ENCODE measurements at places on chromosomes 6 and 20.

- no peak for DNase-seq
Measured at GRCh38 chr6:110653381-110653780, 161.9 kb downstream of the CDK19 start.

DNA sequence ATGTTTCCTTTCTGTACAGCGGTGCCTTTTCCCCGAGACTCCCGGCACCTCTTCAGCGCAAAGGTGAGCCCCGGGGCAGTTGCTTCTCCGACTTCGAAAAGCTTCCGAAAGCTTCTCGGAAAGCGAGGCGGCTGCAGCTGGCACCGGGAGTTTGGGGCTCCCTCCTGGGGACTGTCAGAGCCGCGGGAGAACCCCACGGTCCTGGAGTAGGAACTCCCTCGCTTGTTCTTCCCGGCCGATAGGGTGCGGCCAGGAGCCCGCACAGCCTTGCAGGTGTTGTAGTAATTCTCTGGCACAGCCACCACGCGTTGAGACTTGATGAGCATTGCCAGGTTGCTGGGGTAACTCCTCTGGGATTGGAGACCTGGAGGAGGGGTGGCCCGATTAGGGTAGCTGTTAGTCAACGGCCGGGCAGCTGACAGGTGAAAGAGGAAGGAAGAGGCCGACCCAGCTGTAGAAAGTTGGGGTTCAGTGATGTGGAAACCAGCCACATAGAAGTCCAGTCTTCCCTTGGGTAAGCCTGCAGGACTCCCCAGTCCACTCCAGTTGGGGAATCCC, 721 bp downstream of the KDM1B start:
- peak; percentile 74 for DNase-seq

DNA sequence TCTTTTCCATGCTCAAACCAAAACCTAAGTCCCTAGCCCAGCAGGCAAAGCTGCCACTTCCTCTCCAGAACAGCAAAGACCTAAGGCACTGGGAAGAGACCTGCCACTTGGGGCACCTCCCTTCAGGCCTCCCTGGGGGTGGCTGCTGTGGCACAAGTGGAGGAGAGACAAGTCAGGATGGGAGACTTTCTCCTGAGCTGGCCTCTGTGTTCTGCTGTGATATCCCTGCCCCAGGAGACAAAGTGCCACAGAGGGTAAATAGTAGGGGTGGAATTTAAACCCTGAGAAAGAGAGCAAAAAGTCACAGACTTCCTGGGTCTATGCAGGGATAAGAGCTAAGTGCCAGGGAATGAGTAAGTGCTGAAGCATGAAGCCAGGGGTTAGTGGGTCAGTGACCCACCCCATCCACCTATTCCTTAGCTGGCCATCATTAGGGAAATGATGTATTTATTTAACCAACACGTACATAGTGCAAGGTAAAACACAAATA, 84.2 kb downstream of the MRPL14 start:
- no peak for DNase-seq

DNA sequence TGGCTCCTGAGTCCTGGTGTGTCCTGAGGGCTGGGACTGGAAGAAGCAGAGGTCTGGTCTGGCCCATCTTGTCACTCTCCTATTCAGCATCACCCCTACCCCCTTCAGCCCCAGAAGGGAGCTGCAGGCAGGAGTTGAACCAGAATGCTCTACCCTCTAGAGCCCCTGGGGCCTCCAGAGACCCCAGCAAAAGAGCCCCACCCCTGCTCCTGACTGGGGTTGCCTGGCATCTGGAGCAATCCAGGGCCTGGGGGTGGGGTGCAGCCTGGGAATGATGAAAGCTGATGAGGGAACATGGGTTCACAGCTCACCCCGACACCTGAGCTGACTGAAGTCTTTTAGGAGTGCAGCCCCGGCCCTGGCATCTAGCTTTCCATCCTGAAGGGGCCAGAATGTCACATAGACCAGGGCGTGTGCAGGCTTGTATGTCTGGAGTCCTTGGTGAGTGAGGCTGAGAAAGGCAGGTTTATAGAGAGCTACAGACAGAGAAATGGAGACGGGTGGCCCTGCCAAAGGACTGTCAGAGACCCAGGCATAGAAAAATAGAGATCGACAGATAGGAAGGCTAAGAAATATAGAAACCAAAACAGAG, 12.2 kb downstream of the FGD2 start:
- no peak for DNase-seq

DNA sequence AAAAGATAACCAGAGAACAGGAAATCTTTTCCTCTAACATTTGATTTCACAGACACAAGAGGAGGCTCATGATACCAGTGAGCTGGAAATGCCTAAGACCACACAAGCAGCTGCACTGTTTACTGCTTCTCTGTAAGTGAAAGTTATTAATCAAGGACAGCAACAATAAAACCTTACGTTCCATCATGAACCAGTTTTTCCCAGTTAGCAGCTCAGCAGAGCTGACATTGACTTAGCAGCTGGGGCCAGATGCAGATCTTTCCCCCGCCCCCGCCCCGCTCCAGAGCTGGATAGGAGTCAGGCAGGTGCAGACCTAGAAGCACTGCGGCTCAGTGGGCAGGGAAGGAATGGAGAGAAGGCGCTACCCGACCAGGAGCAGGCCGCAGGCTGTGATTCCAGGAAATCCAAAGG, 275.2 kb downstream of the GMDS start:
- no peak for DNase-seq

GRCh38 chr20:57211908-57212533, 54.4 kb downstream of the BMP7 start:
- DNase-seq: no peak

- no peak for DNase-seq
Measured at GRCh38 chr6:140641412-140641811, 1267.0 kb upstream of the CITED2 start.

- DNase-seq: no peak
Measured at GRCh38 chr6:149313861-149314260, 3.7 kb upstream of the TAB2 start.

GRCh38 chr6:126976253-126976797, 142.1 kb upstream of the RSPO3 start:
- no peak for DNase-seq

- DNase-seq: no peak
Measured at GRCh38 chr6:113359155-113360140, 497.7 kb upstream of the MARCKS start.

DNA sequence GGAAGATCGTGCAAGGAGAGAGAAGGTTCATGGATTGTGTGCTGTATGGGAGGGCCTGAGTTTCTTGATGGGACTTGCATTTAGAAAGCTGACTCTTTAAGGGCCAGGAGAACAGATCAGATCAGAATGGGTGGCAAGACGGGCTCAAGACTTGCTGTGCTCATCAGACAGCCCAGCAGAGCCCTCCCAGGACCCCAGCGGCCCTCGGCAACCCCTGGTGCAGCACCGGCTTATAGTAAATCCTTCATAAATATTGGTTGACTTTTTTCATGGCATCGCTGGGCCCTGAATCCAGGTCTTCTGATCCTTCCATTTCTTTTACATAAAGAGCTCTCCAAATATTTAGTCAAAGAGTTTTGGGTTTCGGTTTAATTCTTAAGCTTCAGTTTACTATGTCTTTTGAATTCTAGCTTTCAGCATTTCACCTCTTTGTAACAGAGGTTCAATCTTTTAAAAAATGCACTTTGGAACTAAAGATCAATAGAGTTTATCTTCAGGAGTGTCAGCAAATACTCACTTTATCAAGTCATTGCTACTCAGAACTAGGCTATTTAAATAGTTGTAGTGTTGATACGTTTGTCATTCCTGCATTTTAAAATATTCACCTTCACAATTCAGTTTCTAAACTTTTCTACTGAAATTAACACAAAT, 205.6 kb downstream of the ZDHHC14 start:
- no peak for DNase-seq

DNA sequence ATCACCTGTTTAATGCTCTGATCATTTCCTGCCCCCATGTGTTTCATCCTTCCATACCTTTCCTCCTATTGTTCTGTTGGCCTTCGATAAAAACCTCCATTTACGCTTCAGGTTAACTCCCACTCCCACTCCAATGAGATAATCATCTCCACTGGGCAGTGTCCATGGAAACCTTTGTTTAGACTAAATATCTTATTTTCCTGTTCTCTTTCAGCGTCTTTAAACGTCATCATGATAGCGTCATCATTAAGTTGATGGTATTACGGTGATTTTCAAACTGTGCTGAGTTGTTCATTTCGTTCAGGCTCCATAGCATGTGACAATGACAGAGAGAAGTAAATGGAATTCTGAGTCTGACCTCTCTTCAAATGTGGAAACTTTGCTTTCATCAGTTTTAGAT, 970.5 kb upstream of the SLC35B3 start:
- no peak for DNase-seq

- DNase-seq: no peak
Measured at GRCh38 chr6:123829302-123829953, 25.8 kb downstream of the NKAIN2 start.

DNA sequence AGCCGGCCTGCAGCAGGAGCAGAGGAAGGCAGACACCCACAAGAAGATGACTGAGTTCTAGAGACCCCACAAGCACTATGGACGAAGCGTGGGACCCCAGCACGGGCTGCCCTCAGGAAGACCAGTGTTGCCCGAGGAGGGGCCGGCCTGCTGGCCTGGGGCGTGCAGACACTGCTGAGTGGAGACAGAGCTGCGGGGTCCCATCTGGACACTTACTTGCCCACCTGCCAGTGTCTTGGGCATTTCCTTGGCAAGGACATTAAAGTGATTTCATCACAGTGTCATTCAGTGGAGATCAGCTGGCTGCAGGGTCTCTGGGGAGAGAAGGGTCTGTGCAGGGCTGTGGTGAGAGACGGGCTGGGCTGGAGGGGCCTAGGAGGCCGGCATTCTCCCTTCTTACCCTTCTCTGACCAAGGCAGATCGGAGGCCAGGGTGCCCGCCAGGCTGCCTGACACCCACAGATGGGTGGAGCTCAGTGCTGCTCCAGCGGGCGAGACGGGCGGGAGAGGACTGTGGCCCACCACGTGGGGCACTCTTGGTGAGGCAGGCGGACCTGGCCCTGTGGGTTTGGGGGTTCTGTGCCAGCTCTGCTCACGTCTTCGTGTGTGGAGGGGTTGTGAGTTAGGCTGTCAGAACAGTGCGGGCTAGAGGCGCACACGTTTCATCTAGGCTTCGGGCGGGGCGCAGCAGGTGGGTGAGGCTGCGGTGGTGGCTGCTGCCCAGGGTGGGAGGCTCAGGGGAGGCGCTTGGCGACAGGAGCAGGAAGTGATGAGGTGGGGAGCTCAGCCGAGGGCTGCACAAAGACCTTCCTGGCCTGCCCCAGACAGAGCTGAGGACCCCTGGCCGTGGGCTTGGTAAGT, at the start of gene LIME1:
Gene LIME1 (plus strand): TSS at position 806 of the 860 bp plus-strand sequence. CDS start 886 bp downstream, outside the sequence.
- DNase-seq: peak; percentile 85

DNA sequence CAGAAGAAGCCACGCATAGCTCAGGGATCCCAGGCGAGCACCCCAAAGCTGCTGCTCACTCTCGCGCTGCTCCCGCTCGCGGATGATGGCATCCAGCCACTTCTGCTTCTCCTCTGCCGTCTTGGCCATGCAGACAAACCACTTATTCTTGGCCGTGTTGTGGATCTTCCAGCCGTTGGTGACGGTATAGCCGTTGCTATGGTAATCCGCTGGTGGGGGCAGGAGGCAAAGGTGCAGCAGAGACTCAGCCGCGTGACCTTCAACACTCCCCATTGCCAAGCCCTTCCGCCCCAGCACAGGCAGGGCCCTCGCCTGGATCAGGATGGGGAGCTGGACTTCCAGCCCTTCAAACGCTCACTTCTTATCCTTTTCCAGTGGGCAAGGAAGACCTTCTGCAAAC, 136.9 kb downstream of the PREX1 start:
- no peak for DNase-seq

- no peak for DNase-seq
Measured at GRCh38 chr20:15362849-15363248, 1025.4 kb upstream of the FLRT3 start.

- no peak for DNase-seq
Measured at GRCh38 chr6:156905801-156906200, 128.6 kb downstream of the ARID1B start.

GRCh38 chr20:63778034-63778752, 38.6 kb downstream of the SLC2A4RG start:
- DNase-seq: no peak

DNA sequence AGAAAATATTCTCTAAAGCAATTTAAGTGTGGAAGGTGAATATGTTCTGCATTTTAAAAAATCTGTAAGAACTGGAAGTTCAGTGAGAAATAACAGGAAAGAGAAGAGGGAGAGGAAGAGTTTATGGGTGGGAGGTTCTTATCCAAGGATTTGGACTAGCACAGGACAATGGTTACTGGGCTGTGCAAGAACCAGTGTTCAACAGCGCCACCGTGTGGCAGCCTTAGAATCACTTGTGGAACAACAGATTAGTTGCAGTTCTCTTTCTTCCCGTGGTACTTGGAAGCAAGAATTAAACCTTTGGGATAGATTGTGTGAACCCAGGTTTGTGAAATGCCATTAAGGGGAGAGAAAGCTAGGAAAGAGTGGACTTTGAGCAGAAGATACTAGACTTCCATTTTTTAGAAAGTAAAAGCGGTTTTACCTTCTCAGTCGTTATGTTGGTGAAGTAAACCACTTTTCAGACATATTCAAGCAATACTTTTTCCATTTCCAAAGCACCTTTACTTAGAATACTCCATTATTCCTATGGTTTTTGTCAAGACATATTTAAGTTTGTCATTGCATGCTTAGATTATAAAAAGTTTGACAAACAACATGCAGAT, 436.7 kb downstream of the RNF144B start:
- no peak for DNase-seq

DNA sequence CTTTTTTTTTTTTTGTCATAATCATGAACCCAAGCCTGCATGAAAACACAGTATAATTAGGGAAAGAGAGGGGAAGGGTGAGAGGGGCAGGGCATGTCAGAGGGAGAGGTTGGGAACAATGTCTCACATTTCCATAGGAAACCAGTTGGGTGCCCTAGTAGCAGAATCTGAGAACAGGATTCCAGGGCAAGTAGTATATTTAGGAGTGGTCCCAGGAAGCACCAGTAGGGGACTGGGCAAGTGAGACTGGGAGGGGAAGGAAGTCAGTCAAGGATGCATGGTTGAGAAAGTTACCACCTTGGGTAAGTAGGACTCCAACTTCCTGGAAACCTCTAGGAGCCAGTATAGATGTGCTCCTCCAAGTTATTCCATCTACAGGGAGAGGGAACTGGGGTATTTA, 88.6 kb upstream of the MAFB start:
- no peak for DNase-seq

- DNase-seq: no peak
Measured at GRCh38 chr6:42387336-42387735, 64.4 kb downstream of the TRERF1 start.

- DNase-seq: no peak
Measured at GRCh38 chr6:15305496-15305895, 59.6 kb downstream of the JARID2 start.

GRCh38 chr6:132236744-132237143, 164.5 kb downstream of the MOXD1 start:
- no peak for DNase-seq

DNA sequence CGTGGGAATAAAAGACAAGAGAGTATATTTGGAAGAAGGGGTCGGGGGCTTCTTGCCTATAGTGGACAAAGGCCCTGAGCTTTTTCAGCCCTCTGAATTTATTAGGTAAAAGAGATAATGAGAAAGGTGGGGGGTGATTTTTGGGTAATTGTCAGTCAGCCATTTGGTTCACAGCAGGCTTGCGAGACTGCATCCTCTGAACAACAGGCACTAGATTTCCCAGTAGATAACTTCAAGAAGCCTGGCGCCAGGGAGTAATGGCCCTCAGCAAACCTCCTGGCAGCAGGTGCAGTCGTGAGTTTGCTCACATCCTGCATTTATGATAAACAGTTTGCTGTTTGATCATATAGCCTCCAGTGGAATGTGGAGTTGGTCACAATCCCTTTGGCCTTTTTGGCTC, 609.0 kb downstream of the DHX35 start:
- no peak for DNase-seq

- no peak for DNase-seq
Measured at GRCh38 chr20:2654831-2655230, 2.4 kb downstream of the NOP56 start.

All from GM06990 (cell line).